Effector memory CD8-positive, alpha-beta T cell (primary cell): ENCODE measurements at places on chromosomes 1 and 21.

GRCh38 chr1:22500058-22500457, 48.4 kb downstream of the ZBTB40 start:
- DNase-seq, result no peak

GRCh38 chr1:110893908-110894490, 21.1 kb downstream of the CD53 start:
- DNase-seq, result no peak

GRCh38 chr1:160702100-160702499, 9.5 kb downstream of the CD48 start:
- DNase-seq, result no peak

- peak; percentile 39 for DNase-seq
Measured at GRCh38 chr1:11501491-11501897, 22.5 kb downstream of the DISP3 start.

- DNase-seq, result no peak
Measured at GRCh38 chr21:30882866-30883597, 1.7 kb upstream of the KRTAP11-1 start.

DNA sequence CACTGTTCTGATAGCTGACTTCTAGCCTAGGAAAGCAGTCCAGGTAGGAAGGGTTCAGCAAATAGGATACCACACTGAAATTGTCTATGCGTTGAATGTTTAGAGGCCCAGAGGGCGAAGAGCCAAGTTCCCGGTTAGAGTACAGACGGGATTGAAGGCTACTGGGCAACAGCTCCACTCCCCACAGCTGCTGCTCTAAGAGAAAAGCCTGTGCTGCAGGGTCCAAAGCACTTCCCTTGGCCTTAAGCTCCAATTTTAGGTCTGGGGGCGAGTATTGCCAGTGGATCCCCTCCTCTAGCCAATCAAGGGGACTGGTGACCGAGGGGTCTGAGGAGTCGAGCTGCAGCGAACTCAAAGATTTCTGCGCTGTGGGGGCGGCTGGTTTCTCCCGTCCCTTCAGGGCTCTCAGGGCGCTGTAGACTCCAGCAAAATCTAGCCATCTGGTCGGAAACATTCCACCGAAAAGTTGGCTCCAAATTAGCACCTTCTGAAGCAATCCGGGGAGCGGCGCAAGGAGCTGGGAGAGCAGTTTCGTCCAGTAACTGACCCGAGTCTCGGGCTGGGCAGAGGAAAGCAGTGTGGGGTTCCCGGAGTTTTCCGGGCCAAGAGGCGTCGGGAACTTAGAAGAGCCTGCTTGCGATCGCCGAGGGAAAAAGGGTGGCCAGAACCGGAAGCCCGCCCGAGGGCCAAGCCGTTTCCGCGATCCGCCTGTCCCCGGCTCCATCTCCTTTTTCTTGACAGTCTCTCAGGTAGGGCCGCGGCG, 748 bp downstream of the PPP1R15B start:
- no peak for DNase-seq

GRCh38 chr1:21337010-21337437, 46.8 kb upstream of the ECE1 start:
- no peak for DNase-seq

GRCh38 chr21:25568246-25568645, 39.0 kb downstream of the MRPL39 start:
- DNase-seq, result no peak
